Esophagus squamous epithelium (tissue), 5 donors: ENCODE measurements at places on chromosomes 16 and 17.

- DNase-seq: no peak
Measured at GRCh38 chr16:5753381-5753780, 655.8 kb upstream of the EEF2KMT start.

- DNase-seq: no peak
Measured at GRCh38 chr17:80612997-80613731, 68.5 kb downstream of the RPTOR start.

- DNase-seq: no peak
Measured at GRCh38 chr17:44921122-44921882, 6.0 kb upstream of the GFAP start.

GRCh38 chr16:84749815-84750214 lies 50.0 kb downstream of the USP10 start:
- no peak for DNase-seq

GRCh38 chr16:89000207-89000959 lies 23.4 kb upstream of the CBFA2T3 start:
- no peak for DNase-seq

GRCh38 chr16:71258372-71258771 lies 27.9 kb upstream of the HYDIN start:
- no peak for DNase-seq

- DNase-seq: no peak
Measured at GRCh38 chr16:74064120-74064735, 232.4 kb upstream of the PSMD7 start.

DNA sequence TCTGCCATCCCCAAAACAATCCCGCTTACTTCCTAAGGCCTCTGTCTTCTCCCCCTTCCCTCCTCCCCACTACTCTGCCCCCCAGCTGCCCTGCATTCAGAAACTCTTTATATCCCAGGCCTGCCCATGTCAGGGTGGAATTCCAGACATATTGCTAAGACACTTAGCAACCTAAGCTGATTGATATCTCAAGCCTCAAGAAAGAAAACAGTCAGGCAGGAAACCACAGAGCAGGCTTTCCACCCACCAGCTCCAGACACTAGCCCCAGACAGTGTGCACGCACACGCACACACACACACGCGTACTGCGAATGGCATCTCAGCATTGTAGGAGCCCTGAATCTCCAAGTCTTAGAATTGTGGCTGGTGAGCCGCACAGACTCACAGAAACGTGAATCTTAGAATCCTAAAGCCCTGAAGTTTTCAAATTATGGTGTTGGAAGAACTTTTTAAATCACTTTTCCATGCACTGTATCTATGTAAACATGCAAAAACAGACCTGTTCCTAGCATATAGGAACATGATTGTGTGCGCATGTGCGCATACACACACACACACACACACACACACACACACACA lies 8.8 kb upstream of the LPCAT2 start:
- DNase-seq: no peak

- no peak for DNase-seq
Measured at GRCh38 chr16:15415511-15415985, 18.8 kb upstream of the BMERB1 start.

DNA sequence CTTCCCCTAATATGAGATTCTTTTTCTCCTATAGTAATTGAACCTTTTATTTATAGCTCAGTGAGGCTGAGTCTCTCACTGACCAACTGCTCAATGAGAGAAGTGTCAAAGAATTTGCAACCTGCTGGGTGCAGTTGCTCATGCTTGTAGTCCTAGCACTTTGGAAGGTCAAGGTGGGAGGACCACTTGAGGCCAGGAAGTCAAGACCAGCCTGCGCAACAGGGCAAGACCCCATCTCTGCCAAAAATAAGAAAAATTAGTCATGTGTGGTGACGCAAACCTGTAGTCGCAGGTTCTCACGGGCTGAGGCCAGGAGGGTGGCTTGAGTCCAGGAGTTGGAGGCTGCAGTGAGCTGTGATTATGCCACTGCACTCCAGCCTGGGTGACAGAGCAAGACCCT lies 30.9 kb upstream of the CRYBA1 start:
- DNase-seq: no peak

- no peak for DNase-seq
Measured at GRCh38 chr17:4587803-4588202, 3.5 kb downstream of the SMTNL2 start.

DNA sequence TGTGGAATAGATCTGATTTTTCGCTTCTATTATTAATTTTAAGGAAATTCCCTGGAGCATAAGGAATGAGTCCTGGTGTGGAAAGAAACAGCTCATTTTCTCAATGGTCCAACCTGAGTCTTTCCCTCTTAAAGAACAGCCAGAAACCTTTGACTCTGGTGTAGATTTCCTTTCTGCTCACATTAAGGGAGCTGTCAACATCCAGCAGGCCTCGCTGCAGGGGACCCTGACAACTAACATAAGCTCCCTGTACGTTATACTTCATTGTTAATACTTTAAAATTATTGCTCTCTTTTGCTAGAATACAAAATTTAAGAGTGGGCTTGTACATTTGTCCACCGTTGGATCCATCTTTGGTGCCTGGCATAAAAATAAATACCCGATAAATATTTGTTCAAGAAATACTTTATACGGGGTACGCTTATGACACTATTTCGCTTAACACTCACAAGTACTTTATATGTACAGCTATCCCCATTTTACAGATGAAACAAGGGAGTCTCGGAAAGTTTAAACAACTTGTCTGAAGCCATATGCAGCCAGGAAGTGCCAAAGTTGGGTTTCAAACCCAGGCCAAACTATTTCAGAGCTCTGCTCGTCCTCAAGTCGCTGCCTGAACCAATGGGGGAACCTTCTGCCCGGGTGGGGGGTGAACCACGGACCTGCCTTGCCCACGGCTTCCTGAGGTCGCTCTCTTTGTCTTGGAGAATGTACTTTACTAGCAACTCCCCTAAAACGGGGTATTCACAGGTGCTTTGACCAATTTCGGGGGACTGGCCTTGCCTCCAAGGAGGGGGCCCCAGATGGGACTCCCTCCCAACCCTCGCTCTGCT lies 611 bp downstream of the SMARCE1 start:
- no peak for DNase-seq

DNA sequence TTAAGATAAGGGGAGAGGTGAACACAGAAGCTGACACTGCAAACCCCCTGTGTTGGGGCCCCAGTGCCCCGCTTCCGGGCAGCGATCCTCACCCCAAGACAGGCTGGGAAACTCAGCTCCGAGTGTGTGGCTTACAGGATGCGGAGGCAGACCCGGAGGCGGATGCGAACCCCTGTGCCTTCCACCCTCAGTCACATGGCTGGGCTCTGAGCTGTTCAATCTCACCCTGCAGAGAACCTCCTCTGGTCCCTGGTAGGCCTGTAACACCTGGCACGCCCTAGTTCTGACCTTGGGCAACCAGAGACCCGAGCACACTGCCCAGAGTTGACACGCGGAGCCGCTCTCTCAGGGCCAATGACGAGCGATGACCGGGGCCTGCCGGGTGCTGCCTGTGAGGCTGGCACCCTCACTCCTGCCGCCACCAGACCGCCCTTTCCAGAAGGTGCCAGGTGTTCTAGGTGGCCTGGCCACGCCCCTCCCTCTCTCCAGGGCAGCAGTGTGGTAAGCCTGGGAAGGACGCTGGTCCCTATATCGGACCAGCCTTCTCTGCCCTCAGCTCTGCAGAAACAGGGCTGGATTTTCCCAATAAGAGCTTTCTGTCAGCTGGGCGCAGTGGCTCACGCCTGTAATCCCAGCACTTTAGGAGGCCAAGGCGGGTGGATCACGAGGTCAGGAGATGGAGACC lies 23.3 kb downstream of the MEAK7 start:
- no peak for DNase-seq

DNA sequence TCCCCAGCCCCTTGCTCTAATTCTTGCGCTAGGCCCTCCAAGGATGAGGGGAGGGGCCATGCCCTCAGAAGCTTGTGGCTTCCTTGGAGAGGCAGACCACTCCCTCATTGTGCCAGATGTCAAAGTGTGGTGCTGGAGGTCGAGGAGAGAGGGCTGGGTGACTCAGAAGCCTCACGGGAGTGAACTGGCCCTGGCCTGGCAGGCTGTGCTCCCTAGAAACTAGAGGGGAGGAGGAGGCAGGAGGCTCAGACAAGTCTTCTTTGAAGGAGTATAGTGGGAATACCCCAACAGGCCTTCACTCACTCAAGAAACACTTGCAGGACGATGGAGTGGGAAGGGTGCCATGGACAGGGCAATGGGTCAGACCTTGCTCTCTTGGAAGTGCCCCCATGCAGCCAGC lies 18.5 kb downstream of the ANKRD40 start:
- DNase-seq: no peak

DNA sequence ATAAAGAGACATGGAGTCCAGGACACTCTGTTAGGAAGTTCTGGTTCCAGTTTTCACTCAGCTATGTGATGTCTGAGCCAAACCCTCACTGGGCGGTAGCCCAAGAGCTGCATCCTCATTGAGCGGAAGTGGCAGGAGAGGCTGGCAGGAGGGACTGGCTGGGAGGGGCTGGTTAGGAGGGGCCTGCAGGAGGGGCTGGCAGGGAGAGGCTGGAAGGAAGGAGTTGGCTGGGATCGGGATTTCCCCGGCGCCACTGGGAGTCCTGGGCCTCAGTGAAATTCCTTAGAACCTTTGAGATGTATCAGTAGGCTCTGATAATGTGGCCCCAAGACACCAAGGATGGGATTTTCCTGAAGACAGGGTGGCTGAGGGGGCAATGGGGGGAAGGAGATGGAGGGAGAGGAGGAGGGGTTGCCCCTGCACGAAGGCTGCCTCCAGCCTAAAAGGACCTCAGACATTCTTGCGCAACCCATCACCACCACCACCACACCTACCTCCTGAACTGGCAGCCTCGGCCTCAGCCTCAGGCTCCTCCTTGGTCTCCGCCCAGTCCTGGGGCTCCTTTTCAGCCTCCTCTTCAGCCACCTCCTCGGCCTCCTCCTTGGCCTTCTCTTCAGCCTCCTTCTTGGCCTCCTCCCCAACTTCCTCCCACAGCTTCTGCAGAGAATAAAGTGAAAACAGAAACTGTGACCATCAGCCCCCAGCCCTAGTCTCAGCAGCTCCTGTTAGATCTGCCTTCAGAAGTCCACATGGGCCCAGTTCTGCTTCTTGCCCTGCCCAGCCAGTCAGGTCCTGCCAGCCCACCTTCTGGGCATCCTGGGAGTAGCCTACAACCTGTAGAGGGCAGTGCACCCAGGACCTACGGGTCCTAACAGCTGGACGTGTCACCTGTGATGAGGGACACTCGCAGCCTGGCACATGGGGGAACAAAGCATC lies 31.7 kb downstream of the CNGB1 start:
- DNase-seq: no peak
